ENCODE measurements at places on chromosomes 3 and 15. TPM values are rescaled to one million over a fixed set of nuclear protein-coding genes. Genes with fewer than 3 reads are reported as not detected.
A peak's percentile ranks its signal among the peaks of the same experiment; 100 is the strongest.

GRCh38 chr3:50272911-50273688 is 4.2 kb downstream of the SEMA3B start:
- peak; percentile 92 for DNase-seq

- DNase-seq: peak; percentile 75
Observed at GRCh38 chr3:79018671-79019136, 749.1 kb downstream of the ROBO1 start.

GRCh38 chr3:71258116-71258515 is 325.4 kb downstream of the FOXP1 start:
- DNase-seq: no peak

GRCh38 chr15:43317566-43318184 is 12.7 kb downstream of the LCMT2 start:
- no peak for DNase-seq

- DNase-seq: no peak
Observed at GRCh38 chr3:63912768-63913588, 795 bp upstream of the SCAANT1 start.

GRCh38 chr3:7745711-7746110 is 755.9 kb upstream of the LMCD1 start:
- no peak for DNase-seq

GRCh38 chr3:138916824-138917223 is 30.1 kb downstream of the FOXL2 start:
- no peak for DNase-seq

DNA sequence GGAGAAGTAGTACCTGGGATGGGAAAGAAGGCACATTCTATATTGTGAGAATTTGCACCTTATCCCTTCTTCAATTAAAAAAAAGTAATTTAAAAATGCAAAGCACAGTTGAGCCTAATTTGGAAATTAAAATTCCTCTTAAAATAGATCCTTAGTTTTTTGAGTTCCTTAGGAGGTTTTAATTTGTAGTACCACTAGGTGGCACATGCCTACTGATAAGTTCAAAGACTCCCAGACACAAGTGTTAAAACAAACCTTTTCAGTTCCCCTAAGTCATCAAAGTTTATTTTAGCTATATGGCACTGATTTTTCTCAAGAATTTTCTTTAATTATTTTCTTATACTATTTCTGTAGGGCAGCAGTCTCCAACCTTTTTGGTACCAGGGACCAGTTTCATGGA is 127.6 kb upstream of the AZI2 start:
- DNase-seq: no peak

GRCh38 chr3:117873249-117873600 is 1161.4 kb downstream of the IGSF11 start:
- DNase-seq: no peak

GRCh38 chr3:33041909-33042308 is 55.0 kb downstream of the GLB1 start:
- DNase-seq: no peak

DNA sequence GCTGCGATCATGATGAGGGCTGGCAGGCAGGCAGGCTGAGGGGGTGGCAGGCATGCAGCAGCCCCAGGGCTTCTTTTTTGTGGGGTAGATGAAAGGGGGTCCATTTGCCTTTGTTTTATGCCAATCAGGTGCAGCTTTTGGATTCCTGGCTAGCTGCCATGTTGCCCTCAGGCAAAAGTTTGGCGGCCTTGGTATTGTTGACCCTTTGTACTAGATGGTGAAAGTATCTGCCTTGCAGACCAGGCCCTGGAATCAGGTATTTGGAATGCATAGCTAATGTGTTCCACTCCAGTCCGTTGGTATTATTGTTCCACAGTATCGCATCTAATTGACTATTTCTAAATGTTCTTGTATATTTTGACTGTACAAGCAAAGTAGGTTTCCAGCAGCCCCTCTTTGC is 35.0 kb downstream of the EEFSEC start:
- DNase-seq: no peak

- DNase-seq: no peak
Observed at GRCh38 chr15:74528876-74529275, 12.1 kb upstream of the ARID3B start.

DNA sequence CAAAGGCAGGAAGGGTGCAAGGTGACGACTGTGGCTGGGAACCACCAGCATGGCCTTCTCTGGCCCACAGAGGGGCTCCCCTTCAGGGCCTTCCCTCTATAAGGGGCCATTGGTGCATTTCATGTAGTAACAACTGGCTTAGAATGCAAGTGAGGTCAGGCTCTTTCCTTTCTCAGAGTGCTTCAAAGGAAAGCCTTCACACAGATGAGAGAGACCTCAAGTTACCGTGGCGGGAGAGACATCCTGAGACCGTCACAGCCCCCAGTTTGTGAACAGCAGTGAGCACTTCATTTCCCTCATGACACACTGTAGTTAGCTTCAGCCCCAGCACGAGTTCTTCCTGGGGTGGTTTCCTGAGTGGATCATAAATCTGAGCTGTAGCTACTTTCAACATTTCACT is 96.6 kb upstream of the LIMD1 start:
- DNase-seq: no peak

- DNase-seq: no peak
Observed at GRCh38 chr3:60775985-60776384, 475.3 kb downstream of the FHIT start.

DNA sequence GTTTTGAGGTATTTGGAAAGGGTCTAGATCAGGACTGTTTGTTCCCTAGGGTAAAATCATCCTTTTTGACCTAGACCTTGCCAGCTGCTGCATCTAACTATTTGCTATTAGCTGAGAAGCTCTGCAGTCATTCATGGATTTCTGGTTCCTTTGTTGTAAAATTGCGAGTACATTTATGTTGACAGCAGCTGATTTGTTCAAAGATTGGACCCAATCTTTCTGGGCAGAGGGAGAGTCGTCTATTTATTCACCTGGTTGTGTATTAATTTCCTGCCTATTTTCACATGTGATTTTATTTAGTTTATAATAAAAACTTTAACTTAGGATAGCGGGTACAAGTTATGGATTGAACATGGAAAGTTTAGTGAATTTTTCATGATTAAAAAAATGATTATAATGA is 236.3 kb downstream of the CNTN4 start:
- DNase-seq: no peak

DNA sequence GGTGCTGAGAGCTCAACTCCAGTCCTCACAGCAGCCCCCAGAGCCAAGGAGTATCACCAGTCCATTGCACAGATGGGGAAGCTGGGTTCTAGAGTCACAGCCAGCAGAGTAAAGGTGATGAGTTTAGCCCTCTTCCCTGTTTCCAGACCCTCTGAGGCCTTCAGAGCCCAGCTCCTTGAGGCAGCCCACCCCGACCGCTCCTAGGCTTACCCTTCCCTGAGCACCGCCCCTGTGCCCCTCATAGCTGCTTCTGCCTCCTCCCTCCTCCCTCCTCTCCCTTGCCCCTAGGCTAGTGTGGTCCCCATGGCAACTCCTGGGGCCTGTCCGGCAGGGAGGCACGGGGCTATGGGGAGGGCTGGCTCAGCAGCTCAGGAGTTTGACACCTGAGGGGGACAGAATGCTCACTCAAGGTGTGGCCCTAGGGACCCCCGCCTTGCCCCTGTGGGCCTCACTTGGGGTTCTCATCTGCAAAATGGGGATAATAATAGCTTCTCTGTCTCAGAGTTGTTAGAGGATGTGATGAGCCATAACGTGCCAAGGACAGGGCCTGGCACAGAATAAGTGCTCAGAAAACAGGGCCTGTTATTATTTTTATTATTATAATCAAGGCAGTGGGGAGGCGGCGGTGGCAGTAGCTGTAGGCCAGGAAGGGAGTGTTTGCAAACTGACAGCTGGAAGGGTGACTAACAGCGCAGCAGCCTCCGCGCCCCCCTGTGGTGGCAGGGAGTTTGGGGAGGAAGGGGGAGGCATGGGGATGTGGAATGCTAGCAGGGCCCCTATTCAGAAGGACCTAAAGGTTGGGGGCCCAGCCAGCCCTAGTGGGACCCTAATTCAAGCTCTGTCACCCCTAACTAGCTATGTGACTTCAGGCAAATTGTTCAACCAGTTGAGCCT is 11.5 kb downstream of the CSK start:
- no peak for DNase-seq

- no peak for DNase-seq
Observed at GRCh38 chr3:53776494-53777101, 69.6 kb downstream of the CHDH start.

- DNase-seq: no peak
Observed at GRCh38 chr15:71634820-71635560, 175.4 kb upstream of the NR2E3 start.

GRCh38 chr15:73806698-73807483 is 53.7 kb upstream of the INSYN1 start:
- no peak for DNase-seq

DNA sequence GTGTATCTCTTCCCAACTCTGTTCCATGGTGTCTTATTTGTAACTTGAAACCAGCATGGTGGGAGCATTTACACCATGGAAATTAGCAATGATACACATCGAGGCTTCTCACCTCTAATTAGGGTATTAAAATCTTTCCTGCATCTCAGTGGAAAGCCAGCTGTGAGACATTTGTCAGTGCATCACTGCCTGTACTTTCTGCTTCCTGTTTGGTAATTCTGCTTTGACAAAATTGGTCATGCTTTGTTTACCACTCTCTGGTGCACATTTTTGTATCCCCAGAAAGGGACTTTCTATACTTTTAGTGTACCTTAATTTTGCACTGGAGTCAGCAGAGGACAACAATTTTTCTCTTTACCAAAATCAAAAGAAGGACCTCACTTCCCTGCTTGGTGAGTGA is 402.1 kb downstream of the PDCD6IP start:
- DNase-seq: no peak

GRCh38 chr3:19972054-19972453 is 25.2 kb downstream of the RAB5A start:
- DNase-seq: no peak

GRCh38 chr3:25365636-25366035 is 62.4 kb upstream of the RARB start:
- DNase-seq: no peak

DNA sequence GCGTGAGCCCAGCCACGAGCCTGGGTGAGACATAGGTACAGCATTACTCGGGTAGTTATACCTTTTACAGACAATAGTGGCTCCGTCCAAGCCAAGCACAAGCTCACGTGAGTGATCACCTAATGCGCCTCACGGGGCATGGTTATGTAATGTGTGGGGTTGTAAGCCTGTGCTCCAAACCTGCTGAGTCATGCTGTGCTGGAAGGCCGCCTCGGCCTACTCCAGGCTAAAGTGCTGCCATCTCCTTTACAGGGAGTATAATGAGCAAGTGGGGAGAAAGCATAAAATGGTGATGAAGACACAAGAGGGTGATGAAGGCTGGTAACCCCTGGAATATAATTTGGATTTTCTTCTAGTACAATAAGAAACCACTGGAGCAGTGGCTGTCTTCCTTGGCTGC is 175.8 kb upstream of the STT3B start:
- no peak for DNase-seq

DNA sequence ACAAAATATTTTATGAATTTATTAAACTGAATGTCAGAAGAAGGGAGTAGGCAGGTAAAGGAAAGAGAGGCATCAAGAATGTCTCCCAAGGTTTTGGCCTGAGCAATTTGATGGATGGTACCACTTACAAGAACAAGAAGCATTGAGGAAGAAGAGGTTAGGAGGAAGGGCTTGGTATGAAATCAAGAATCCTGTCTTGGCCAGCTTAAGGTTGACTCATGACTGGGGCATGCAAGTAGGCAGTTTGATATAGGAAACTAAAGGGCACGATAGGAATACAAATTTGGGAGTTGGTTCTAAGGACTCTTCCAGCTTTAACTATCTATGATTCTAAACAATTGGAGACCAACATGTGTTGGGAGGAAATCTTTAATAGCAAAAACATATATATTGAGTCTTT is 79.1 kb downstream of the NTRK3 start:
- DNase-seq: no peak

DNA sequence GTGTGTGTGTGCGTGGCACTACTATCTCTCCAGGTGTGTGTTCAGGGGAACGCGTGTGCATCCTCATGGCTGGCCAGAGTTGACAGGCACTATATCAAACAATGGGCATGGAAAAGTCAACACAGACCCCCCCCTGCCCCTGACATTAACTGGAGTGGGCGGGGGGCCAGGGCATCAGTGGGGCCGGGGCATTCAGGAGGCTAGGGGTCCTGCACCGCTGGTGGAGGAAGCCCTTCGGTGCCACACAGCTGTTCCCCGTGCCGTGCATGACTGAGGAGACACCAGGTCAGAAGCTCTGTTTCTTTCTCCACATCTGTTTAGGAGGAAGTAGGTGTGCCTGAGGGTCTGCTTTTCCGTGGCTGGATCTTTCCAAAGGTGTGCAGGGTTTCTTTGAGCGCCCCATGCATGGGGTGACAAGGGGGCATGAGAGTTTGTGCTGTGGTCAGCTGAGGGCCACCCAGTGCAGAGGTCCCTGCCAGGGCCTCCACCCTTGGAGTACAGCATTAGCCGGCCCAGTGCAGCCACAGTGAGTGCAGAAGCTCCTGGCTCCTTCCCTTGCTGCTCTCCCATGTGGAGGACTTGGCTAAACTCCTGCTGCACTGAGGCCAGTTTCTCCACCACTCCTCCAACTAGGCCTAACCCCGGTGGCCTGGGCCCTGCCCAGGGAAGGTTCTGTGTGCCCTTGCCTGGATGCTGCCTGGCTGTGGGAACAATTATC is 7.5 kb downstream of the C3orf22 start:
- DNase-seq: peak; percentile 64

DNA sequence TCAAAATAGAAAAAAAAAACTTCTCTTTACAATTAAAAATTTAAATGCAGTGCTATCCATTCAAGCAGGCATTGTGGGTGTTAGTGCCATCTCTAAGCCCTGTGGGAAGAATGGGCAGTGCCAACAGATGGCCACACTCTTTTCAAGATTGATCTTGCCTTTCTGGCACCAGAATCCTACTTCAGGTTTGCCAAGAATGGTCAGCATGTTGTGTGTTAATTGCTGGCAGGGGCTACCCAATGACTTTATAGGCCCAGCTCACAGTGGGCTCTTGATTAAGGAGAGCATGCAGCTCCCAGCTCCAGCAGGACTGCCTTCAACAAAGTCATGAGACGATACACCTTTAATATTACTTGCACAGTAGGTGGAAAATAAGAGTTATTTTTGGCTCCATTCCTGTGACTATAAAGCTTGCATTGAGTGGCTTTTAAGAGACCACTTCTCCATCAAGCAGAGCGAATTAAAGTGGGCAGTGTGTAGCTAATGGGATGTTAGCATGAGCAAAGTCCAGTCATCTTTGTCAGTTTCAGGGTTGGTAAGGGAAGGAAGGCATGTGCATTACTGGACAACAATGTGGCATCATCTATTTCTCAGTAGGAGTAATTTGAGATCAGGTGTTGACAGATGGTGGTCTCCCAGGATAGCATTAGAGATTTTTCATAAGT is 476.8 kb downstream of the C3orf38 start:
- DNase-seq: no peak

GRCh38 chr3:144622845-144623244 is 651.2 kb downstream of the DIPK2A start:
- no peak for DNase-seq

GRCh38 chr3:133987948-133988484 is 41.7 kb downstream of the SLCO2A1 start:
- DNase-seq: no peak

Gene NR2F2
- 270 TPM for total RNA-seq

Gene ERC2
- total RNA-seq: 6.1 TPM

Gene PARL
- 63.0 TPM for total RNA-seq

Gene CFAP91
- total RNA-seq: 2.1 TPM

Gene CLN6
- 43.0 TPM for total RNA-seq

Gene ADAMTS17
- total RNA-seq: 18.3 TPM

Gene GOLGA8F
- not detected for total RNA-seq

Gene ATP13A5
- not detected for total RNA-seq

Gene LMAN1L
- total RNA-seq: not detected

Gene KCNMB2
- total RNA-seq: 1.1 TPM

Gene FBN1
- 7.9 TPM for total RNA-seq

Gene PLOD2
- total RNA-seq: 35.0 TPM

Gene UBAP1L
- 2.6 TPM for total RNA-seq

Gene ZNF660
- 19.2 TPM for total RNA-seq

Gene CADPS
- 21.6 TPM for total RNA-seq

Measured in type B pancreatic cell (in vitro differentiated cells).